ENCODE measurements at places on chromosomes 1 and 21.

- no peak for DNase-seq
These were observed 67.8 kb downstream of the SIK1 start for GRCh38 chr21:43358940-43359822.

- DNase-seq, result no peak
These were observed 381.1 kb upstream of the NCAM2 start for GRCh38 chr21:20617130-20617529.

DNA sequence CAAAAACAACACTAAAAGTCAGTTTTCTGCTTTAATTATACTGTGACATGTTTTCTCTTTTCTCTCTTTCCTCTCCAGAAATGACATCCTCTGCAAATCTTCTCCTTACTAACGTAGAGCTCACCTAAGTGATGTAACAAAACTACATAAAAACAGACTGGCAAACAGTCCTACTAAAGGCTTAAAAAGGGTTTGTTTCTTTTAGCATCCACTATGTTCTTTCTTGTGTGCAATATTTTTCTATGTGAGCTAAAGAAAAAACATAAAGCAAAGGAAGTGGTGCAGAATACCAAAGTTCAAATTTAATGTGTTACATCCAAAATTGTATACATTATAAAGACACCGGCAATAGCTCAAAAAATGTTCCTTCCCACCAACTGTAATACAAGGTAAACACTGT, 14.5 kb downstream of the USP24 start:
- no peak for DNase-seq

DNA sequence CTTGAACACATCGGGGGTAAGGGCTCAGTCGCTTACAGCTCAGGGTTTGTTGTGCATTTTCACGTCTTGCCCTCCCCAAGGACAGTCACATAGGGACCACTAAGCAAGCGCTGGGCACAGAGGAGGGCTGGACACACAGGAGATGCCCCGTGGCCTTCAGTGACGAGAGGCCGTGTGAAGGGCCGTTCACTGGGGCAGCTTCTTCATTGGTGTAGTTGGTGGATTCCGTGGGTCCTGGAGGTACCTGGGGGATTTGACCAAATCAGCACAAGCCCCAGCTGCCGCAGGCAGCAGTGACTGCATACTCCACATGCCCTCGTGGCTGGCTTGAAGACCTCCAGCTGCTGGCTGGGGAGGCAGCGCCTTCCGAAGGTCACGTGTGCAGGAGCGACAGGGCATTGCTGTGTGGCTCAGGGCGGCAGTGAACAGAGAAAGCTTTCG, 100.8 kb upstream of the C1orf174 start:
- DNase-seq, result no peak

GRCh38 chr1:233172201-233172600, 123.3 kb downstream of the PCNX2 start:
- no peak for DNase-seq

DNA sequence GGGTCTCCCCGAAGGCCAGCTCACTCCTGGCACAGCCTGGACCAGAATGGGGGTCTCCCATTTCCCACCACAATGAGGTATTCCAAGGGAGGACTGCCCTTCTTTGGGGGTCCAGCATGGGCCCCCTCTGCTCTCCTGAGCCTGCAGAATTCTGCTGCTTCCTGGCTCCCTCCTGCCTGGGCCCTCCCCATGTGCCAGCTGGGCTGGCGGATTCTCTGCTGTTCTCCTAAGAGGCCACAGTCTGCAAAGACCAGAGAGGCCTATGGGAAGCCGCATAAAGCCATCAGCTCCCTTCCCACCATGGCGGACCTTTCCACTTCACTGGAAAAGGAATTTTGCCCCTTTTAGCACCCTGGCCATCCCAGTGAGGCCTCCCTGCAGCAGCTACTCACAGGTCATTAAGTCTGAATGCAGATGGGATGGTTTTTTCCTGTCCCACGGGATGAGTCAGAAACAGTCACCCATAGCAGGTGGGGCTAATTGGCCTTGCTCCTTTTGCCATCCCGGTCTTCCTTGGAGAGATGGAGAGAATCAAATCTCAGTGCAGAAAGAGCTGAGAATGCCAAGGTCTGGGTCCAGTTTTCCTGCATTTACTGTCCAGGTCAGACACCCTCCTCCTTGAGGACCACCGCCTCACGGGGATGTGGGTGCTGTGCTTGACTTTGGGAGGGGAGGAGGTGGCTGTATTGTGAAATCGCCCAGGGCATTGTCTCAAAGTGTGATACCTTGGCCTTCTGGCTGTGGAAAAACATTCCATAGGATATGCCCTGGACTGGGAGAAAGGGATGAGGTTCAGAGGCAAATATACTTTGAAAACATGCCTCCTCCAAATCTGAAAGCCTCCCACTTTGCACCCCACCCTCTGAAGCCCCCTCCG, 23.2 kb downstream of the MYBPH start:
- no peak for DNase-seq

- DNase-seq, result no peak
These were observed 164.2 kb downstream of the FMN2 start for GRCh38 chr1:240255922-240256321.

GRCh38 chr1:1380860-1381259, 5.9 kb upstream of the AURKAIP1 start:
- no peak for DNase-seq

GRCh38 chr1:41726899-41727748, 191.6 kb downstream of the HIVEP3 start:
- no peak for DNase-seq

DNA sequence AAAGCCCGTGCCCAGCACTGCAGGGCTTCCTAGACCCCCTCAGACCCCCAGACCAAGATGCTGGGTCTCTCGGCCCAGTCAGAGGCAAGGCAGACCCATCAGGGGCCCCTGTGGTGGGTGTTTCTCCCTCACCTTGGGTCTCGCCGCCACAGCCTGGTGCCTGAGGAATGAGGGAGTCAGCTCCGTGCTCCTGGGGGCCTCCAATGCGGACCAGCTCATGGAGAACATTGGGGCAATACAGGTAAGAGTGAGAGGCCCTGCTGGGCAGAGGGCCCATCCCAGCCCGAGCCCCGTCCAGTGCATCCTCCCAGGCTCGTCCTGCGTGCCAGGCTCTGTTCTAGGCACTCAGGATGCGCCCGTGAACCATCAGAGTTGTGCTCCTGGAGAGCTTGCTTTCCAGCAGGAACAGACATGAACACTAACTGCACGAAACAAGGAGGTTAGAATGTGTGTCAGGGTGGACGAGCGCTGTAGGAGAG, 51.5 kb downstream of the KCNAB2 start:
- no peak for DNase-seq

DNA sequence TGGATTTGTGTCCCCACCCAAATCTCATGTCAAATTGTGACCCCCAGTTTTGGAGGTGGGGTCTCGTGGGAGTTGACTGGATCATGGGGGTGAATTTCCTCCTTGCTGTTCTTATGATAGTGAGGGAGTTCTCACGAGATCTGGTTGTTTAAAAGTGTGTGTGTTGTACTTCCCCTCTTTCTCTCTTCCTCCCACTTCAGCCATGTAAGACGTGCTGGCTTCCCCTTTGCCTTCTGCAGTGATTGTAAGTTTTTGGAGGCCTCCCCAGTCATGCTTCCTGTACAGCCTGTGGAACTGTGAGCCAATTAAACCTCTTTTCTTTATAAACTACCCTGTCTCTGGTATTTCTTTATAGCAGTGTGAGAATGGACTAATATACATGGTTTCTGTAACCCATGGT, 64.6 kb downstream of the RHOU start:
- DNase-seq, result no peak

DNA sequence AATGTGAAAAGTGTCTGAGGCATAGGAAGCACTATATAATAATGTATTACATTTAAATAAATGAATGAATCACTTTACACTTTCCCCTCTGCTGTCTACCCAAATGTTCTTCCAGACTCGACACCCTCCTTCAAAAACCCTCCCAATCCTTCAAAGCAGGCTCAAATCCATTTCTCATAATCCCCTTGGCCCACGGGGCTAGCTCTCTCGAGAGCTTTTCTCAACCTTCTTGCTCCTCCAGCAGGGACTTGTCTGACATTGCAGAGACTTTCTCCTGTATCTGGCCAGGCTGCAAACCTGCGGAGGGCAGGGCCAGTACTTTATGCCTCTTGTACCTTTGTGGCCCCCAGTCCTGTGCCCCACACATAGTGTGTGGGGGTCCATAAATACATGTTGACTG, 14.1 kb upstream of the CNTN2 start:
- DNase-seq, result no peak

DNA sequence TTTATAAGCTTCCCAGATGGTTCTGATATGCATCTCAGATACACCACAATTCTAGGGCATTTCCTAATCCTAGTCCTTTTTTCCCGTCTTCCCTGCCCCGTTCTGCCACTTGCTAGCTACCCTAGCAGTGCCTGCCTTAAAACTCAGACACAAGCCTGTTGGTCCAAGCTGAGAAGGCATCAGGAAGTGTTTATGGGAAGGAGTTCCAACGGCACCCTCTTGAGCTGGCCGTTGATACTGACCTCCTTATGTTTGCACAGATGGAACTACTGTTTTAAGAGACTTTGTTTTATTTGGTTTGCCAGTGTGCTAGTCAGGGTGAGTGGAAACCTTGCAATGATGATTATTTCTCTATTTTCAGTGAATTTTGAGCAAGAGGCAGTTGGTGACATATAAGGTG, 67.2 kb downstream of the UCK2 start:
- DNase-seq, result no peak

DNA sequence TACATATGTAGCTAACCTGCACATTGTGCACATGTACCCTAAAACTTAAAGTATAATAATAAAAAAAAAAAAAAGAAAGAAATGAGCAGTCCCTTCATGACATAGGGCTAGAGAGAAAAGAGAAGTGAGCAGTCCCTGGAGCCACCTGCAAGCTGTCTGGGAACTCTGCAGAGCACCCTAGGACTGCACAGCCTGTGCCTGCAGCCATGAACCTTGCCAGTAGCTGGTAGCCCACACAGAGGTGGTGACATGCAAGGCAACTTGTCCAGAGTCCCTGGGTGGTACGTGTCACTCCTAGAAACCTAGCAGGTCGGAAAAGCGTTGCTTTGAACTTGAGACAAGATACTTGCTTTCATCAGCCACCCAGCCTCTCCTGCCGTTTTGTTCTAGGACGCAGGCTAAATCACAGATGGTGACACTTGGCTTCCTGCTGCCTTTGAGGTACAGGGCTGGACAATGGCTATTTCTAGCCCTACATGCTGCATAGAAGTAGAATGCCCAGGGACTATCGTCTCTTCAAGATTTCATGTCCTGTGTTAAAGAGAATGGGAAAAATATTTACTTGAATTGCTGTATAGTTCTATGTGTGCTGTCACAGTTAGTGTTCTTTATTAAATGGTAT, 260.9 kb downstream of the LTN1 start:
- no peak for DNase-seq

GRCh38 chr1:154186177-154186576, 5.7 kb downstream of the TPM3 start:
- peak; percentile 15 for DNase-seq

DNA sequence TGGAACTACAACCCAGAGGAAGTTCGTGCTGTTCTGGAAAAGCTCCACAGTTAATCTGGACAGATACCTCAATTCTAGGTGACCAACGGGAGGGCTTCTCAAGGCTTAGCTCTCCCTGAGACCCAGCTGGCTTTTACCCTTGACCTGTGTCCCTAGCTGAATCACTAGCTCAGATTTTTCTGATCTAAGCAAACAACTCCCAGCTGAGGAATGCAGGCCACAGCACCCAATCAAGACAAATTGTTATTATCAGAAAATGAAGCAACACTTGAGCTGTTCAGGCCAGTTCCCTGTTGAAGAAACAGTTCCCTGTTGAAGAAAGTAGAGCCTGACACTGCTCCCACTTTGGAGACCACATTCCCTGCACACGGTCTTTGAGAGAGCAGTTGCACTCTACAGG, 16.0 kb downstream of the DIO1 start:
- DNase-seq, result no peak

- no peak for DNase-seq
These were observed 11.0 kb upstream of the WNT4 start for GRCh38 chr1:22153660-22154437.

GRCh38 chr1:221606256-221606655, 135.6 kb downstream of the DUSP10 start:
- no peak for DNase-seq

DNA sequence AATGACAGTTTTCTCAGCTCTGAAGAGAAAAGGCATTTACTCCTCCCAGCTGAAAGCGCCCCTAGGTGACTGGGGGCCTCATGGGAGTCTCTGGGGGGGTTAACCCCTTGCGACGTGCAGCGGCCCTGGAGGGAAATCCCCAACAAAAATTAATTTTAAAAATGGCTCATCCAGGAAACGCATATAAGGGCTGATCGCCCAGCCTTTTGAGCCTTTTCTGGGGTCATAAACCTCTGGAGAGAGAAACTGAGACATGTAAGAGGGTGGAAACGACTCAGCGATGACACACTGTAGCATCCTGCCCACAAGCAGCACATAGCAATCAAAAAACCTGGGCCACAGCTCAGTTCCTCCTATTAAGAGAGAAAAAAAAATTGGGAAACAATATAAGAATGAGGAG, 20.4 kb upstream of the HPDL start:
- DNase-seq, result no peak

DNA sequence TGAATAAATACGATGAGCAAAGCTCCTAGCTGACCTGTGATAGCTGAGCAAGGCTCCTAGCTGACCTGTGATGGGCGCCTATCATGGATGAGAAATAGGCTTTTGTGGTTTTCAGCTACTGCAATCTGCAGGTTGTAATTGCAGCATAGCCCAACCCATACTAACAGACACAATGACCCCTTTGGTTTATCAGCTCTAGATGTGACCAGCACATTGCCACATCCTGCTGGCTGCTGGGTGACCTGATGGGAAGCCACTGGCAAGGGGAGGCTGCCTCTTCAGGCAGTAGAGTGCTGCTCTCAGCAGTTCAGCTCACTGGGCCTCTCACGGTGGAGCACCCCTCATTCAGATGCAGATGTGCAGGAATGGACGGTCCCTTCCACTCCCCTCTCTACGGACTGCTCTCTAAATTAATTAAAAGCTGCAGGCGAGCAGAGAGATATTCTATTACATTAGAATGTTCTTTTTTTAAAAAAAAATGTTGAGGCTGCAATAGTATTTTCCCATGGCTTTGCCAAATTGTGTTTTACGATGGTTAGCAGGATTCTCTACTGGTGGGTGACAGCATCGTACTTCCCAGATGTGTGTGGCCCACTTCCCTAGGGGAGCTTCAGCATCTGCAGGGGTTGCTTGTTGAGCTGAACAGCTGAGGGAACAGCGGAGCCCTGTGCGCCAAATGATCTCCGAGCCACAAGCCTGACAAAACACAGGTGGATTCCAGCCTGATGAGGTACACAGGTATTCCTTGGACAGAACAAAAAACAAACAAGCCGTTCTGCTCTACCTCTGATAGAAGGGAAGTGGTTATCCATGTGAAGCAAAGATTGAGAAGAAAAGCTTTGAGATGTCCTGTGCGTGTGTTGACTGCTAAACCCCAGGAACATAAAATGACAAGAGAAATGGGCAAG, 65.0 kb downstream of the SYT6 start:
- DNase-seq, result no peak

GRCh38 chr1:205703072-205703471, 22.8 kb upstream of the SLC45A3 start:
- DNase-seq, result no peak

GRCh38 chr1:166489670-166490436, 323.1 kb upstream of the FAM78B start:
- DNase-seq, result peak; percentile 17

- no peak for DNase-seq
These were observed 137.2 kb downstream of the DHRS3 start for GRCh38 chr1:12480748-12481362.

GRCh38 chr1:66373157-66373591, 160.8 kb upstream of the SGIP1 start:
- DNase-seq, result no peak

GRCh38 chr1:7456722-7457082, 314.4 kb upstream of the VAMP3 start:
- DNase-seq, result no peak

- DNase-seq, result no peak
These were observed 103.7 kb downstream of the NCAM2 start for GRCh38 chr21:21101911-21102310.

- DNase-seq, result no peak
These were observed 13.9 kb upstream of the PSMB2 start for GRCh38 chr1:35655196-35655595.

All from activated CD4-positive, CD25-positive, alpha-beta regulatory T cell (primary cell).